ENCODE measurements at places on chromosomes 7 and 10.

DNA sequence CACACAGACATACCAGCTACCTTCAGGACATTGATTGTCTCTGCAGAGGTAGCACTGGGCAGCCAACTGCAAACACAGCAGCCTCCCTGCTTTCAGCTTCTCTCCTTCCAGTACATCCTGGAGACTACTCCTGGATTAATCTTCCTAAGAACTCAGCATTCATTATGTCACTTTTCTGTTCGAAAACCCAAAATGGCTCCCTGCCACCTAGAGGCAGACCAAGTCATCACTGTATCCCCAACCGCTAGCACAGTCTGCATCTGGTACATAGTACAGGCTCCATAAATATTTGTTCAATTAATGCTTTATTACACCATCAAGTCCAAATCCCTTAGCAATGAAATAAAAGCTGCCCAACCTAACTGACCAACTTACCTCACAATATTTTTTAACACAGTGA is 5.0 kb upstream of the SEC31B start:
- no peak for DNase-seq

- DNase-seq = no peak
These were observed 165.9 kb upstream of the PODXL start for GRCh38 chr7:131722371-131722770.

- no peak for DNase-seq
These were observed 43.6 kb downstream of the MINDY4 start for GRCh38 chr7:30814700-30815387.

DNA sequence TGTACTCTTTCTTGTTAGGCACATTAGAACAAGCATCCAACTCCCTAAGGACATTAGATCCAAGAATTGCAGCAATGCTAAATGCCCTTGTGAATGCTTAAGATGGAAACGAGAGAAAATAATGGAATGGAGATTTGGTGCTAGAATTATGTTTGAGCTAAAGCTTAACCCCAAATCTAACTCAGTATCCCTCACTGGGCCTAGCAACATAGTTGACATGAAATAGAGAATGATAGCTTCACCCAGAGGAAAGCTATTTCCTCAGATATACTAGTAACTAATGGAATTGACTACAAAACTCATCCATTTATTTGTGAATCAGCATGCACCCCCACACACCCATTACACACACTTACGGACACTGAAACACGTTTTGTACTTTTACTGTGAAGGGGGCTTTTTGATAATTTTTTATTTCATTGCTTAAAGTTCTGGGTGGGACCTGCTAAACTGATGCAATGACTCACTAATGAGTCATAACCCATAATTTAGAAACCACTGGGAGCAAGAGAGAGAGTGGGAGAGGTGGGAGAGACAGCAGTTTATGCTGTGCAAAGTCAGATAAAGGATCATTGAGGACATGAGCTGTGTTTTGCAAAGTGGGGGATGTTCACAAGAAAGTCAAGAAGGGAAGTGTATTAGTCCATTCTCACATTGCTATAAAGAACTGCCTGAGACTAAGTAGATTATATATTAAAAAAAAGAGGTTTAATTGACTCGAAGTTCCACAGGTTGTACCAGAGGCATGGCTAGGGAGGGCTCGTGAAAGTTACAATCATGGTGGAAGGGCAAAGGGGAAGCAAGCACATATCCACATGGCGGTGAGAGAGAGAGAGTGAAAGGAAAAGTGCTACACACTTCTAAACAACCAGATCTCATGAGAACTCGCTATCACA is 382.7 kb downstream of the SFMBT2 start:
- peak; percentile 58 for DNase-seq

GRCh38 chr10:60032723-60033122 is 126.4 kb upstream of the CCDC6 start:
- peak; percentile 61 for DNase-seq

DNA sequence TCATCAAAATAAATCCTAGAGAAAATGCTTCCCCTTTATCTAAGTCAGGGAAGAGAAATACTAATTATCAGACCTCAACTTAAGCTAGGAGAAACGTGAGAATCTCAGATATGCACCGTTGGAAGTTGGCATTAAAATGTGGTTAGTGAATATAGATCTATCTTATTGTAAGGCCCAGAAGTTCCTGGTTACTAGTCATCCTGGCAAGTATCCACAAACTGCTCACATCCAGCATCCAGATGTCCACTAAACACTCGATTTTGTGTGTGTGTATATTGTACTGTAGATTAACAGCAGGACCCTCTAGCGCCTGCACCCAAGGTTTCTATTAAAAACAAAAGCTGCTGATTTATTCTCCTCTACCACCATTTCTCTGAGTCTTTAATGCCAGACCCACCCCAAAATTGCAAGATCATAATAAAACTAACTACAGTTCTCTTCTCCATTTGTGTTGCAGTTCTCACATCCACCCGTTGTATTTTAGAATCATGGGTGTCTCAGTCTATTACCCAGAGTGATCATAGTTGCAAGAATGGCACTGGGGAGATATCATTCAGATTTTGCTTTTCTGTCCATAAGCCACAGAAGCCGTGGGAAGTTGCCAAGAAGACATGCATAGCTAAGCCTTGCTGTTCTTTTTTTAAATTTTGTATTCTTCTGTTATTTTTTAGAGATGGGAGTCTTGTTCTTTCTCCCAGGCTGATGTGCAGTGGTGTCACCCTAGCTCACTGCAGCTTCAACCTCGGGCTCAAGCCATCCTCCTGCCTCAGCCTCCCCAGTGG is 165.4 kb downstream of the KIAA1217 start:
- DNase-seq = no peak

- no peak for DNase-seq
These were observed 54.1 kb downstream of the UBE2H start for GRCh38 chr7:129898502-129899160.

DNA sequence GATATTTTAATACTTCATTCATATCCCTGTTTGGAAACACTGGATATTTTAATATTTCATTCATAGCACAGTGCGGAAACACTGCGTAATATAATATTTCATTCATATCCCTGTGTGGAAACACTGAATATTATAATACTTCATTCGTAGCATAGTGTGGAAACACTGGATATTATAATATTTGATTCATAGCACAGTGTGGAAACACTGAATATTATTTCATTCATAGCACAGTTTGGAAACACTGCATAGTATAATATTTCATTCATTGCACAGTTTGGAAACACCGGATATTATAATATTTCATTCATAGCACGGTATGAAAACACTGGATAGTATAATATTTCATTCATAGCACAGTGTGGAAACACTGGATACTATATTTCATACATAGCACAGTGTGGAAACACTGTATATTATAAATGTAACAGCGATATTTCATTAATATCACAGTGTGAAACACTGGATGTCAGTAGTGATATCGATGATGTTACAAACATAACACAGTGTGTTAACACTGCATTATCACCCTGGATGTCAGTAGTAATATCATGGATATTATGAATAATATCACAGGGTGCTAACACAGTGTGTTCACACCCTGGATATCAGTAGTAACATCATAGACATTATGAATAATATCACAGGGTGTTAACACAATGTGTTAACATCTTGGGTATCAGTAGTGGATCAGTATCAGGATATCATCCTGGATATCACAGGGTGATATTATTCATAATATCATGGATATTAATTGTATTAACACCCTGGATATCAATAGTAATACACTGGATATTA is 2.9 kb upstream of the TMEM225B start:
- peak; percentile 15 for DNase-seq

DNA sequence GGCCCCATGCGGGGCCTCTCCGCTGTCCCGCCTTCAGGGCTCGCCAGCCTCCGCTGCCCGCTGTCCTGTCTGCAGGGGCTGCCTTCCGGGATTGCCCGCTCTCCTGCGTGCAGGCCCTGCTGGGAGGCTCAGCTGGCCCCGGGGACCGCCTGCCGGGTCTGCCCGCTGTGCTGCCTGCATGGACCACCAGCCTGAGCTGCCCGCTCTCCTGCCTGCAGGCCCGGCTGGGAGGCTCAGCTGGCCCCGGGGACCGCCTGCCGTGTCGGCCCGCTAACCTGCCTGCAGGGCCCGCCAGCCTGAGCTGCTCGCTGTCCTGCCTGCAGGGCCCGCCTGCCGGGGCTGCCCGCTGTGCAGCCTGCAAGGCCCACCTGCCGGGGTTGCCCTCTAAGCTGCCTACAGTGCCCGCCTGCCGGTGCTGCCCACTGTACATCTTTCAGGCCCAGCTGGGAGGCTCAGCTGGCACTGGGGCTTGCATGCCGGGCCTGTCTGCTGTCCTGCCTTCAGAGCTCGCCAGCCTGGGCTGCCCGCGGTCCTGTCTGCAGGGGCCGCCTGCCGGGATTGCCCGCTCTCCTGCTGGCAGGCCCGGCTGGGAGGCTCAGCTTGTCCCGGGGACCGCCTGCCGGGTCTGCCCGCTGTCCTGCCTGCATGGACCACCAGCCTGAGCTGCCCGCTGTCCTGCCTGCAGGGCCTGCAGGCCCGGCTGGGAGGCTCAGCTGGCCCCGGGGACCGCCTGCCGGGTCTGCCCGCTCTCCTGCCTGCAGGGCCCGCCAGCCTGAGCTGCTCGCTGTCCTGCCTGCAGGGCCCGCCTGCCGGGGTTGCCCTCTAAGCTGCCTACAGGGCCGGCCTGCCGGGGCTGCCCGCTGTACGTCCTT is 165.1 kb downstream of the GLRX3 start:
- DNase-seq = peak; percentile 58

DNA sequence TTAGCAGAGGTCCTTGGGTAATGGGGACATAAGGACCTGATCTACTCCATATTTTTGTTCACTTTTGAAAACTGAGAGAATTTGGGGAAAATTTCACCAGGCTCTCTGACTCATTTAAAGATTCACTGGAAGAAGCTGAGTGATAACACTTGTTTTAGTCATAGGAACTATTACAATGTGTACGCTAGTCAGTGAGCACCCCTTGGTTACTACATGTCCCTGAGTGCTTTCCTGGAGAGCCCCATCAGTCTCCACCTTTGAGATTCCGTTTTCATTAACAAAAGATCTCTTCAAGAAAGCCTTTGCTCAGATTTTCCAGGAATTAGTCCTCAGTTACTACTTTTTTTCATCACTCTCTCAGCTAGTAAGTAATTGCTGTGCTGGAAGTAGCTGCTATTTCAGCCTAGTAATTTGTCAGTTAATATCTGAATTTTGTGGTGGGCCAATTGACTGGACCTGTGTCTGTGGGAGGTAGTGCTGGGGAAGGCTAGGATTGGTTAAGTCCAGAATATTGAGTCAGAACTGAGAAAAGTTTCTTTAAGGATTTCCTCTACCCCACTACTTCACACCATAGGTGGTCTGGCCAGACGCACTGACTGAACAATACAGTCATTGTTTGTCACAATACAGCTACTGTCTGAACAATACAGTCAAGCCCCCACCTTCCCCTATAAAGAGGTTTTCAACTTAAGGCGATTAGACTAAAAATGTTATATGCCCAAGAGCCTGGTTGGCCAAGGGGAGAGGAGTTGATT is 235.0 kb downstream of the CCDC7 start:
- DNase-seq = peak; percentile 20

DNA sequence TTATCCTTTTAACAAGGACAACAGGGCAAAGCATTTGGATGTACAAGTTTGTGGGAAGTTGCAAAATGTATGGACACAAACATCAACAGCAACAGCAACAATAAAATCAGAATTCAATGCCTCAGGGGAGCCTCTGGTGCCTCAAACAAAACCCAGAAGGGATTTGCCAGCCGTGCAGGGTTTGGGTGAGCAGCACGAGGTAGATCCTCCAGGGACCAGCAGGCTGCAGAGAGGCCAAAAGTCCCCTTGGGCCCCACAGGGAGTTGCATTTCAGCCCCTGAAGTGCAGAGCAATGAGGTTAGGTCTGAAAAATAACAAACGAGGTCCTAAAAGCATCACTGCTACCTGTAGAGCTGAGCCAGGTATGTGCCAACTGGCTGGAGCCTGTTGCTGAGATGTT is 51.7 kb upstream of the CPXM2 start:
- no peak for DNase-seq

DNA sequence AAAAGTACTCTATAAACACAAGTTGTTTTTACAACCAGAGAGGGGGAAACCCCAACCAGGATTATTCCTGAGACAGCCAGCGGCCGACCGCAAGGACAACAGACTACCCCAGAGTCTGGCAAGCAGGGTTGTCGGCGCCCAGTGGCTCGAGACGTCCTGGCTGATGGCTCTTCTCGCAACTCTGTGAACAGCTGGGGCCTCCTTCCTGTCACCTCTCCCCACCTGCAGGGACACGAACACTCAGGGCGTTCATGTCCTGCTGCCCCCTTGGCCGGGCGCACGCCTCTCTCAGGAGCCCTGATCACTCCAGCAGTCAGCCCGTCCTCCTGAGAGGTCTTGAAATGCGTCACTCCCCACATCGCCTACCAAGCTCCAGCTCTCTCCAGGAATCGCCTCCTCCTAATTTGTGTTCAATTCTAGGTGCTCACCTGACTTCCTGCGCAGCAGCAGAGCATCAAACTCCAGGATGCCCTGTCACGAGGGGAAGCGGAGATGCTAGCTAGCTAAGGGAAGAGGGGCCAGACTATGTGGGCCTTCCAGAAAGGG is 66.4 kb upstream of the TNRC18 start:
- DNase-seq = no peak

DNA sequence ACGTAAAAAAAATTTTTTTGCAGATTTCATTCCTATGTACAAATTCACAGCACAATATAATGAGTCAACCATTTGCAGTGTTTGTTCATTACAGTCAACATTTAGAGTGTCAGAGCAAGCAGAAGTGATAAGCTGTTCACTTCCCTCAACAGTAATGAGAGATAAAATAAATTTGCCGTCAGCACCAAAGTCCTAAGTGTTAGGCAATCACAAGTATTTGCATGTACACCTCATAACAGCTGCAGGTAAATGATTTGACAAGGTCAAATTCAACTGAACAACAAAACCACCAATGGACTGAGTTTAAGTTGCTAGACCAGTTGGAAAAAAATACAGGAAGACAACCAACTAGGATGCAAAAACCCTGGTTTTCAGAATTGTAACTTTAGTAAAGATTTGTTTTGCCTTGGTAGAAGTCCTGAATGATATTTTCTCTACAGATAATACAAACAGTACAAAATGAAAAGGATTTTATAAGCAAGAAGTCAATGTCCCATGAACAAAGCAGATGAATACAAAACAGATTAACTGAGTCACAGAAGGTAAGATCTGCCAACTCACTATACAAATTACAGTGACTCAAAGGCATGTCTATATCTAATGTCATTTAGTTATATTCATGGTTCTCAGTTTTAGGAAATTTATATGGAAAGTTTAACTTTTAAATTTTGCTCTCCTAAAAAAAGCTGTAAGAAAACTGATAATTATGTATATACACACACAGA is 10.4 kb downstream of the RAPGEF5 start:
- DNase-seq = no peak

DNA sequence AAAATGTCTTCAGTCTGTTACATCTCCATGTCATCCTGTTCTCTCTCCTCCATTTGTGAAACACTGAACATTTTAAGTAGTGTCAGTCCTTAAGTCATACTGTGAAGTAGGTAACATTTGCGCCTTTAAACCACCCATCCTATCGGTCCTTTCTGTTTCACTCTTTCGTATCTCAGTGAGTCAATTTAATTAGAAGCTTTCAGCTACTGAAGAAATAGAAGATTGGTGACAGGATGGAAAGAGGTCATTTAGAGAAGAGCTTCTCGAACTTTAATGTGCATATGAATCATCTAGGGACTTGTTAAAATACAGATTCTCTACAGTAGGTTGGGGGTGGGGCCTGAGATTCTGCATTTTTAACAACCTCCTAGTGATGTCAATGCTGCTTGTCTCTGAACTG is 113.4 kb downstream of the SRI start:
- DNase-seq = peak; percentile 37

GRCh38 chr10:44064317-44064716 is 320.6 kb downstream of the CXCL12 start:
- DNase-seq = no peak

All from activated CD4-positive, alpha-beta T cell treated with anti-CD3 and anti-CD28 coated beads, Interleukin-10, Interleukin-2, amounts not matched to agents 100 ng/mL and 50 ng/mL, durations not matched to agents 16 hours and 8 hours (primary cell).